ENCODE measurements at places on chromosomes 16 and 17. TPM values are rescaled to one million over a fixed set of nuclear protein-coding genes. Genes with fewer than 3 reads are reported as not detected.

DNA sequence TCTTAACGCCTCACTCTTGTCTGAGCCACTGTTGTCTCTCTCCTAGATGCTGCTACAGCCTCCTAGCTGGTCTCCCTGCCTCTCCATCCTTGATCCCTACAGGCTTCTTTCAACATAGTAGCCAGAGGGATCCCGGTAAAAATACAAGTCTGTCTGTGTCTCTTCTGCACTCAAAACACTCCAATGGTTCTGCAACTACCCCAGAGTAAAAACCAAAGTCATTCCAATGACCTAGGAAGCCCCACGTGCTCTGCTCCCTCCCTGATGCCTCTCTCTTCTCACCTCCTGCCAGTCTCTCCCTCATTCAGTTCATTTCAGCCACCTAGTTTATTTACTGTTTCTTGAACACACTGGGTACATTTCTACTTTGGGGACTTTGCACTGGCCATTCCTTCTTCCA, 135.2 kb downstream of the NPIPB5 start:
- DNase-seq: no peak
- no peak overlapping the region for H3K4me3 ChIP-seq
- no peak overlapping the region for H3K27ac ChIP-seq
- no peaks in the 10 kb centered on the region for H3K4me1 ChIP-seq

DNA sequence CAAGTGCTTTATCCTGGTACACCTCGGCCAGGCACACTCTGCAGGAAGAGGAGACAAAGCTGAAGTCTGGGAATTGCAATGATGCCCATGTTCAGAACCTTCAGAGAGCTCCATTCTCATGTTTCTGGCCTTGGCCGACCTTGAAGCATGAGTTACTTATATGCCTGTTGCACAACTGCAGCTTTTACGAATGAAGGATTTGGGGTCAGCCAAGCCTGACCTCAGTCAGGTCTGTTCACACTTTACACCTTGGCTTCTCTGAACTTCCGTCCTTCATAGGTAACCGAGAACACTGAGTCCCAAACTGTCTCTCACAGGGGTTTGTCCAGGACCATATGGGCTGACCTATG, 66.7 kb downstream of the GTF3C1 start:
- H3K4me1 ChIP-seq: no peaks in the 10 kb centered on the region
- DNase-seq: no peak
- H3K36me3 ChIP-seq: peaks cover 66% of the 10 kb centered on the region

Gene EPOP
- polyA plus RNA-seq: 1.3 TPM

Gene RRAD
- 10.9 TPM for polyA plus RNA-seq

DNA sequence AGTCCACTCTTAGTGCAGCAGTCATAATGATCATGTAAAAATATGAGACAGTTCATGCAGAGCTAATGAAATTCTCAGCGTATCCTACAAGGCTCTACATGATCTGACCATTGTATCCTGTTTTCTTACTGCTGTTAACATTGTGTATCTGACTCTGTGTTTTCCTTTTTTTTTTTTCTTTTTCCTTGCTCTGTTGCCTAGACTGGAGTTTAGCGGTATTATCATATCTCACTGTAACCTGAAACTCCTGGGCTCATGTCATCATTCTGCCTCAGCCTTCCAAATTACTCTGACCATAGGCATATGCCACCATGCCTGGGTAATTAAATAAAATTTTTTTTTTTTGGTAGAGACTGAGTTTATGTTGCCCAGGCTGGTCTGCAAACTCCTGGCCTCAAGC, 12.1 kb downstream of the DUS2 start:
- H3K27me3 ChIP-seq: no peaks in the 10 kb centered on the region
- H3K27ac ChIP-seq: no peak overlapping the region
- no peak overlapping the region for H3K4me3 ChIP-seq
- no peak for DNase-seq

DNA sequence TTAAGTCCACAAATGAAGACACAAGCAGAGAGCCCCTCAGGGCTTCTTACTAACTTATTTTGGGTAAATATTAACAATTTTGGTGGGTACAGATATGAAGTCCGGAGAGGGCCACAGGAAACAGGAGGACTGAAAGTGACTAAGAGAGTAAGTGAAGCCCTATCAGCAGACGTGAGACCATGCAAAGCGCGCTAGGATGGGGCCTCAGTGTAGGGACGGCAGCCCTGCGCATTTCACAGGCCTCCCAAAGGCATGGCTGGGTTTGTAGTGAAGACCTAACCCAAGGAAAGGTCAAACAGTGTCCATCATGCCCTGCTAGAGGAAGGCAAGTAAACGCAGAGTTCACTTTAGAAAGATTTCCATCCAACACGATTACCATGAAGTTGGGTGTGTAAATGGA, 60.0 kb upstream of the SREBF1 start:
- no peak for DNase-seq
- peaks cover 12% of the 10 kb centered on the region for H3K4me1 ChIP-seq
- H3K36me3 ChIP-seq: peaks cover 54% of the 10 kb centered on the region
- H3K4me3 ChIP-seq: no peak overlapping the region

DNA sequence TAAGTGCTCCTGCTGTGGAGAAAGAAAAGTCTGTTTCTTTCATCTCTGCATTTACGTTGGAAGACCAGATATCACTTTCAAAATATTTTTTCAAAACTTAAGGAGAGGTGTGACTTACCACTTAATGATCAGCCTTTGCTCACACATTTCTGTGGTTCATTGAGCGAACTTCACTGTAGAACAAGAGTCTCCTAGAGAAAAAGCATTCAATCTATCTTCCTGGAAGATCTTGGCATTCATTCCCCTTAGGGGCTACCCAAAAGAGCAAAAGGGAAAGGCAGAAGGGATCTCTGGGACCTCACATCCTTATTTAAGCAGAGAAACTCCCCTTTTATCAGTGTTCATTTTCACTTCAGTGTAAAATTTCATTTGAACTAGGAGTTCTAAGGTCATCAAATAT, 61.2 kb downstream of the HS3ST3A1 start:
- no peaks in the 10 kb centered on the region for H3K36me3 ChIP-seq
- H3K27ac ChIP-seq: no peak overlapping the region
- DNase-seq: no peak
- no peaks in the 10 kb centered on the region for H3K4me1 ChIP-seq
- no peak overlapping the region for H3K4me3 ChIP-seq
- H3K27me3 ChIP-seq: no peaks in the 10 kb centered on the region

Gene ZNF423
- not detected for polyA plus RNA-seq

- H3K4me1 ChIP-seq: no peaks in the 10 kb centered on the region
- no peaks in the 10 kb centered on the region for H3K27me3 ChIP-seq
- no peak overlapping the region for H3K27ac ChIP-seq
- DNase-seq: no peak
- H3K4me3 ChIP-seq: no peak overlapping the region
Observed at GRCh38 chr16:58155839-58156238, 26.7 kb upstream of the CFAP20 start.

- DNase-seq: no peak
- H3K27ac ChIP-seq: no peak overlapping the region
- H3K4me3 ChIP-seq: no peak overlapping the region
- peaks cover 10% of the 10 kb centered on the region for H3K27me3 ChIP-seq
- peaks cover 3% of the 10 kb centered on the region for H3K36me3 ChIP-seq
Observed at GRCh38 chr17:7700510-7700909, 4.5 kb upstream of the EFNB3 start.

DNA sequence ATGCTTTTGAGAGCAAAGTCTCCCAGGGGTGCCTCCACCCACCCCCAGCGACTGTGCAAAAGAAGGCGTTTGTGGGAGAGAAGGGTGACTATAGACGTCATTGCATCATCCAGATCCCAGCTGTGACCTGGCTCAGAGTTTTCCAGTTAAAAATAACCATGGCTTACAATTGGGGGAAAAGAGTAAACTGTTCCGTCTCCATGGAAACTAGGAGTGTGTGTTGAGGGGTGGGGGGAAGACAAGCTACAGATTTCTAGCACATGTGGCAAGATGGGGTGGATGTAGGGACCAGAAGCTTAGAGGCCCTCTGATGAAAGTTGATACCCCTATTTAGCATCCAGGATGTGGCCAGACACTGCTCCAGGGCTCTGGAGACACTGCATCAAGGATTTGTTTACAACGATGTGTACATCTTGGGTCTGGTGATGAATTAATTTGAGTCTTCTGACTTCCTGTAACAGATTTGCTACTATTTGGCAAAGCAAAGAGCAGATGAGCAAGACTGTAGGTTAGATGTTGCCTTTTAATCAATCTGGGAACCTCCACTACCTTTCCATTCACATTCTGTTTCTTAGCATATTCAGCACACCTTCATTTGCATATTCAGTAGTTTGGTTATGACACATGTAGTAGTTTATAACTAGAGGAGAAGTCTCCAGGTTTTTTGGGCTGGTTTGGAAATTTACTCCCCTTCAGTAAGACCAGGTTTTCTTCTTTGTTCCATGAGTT, 6.2 kb upstream of the DUSP14 start:
- no peak overlapping the region for H3K4me3 ChIP-seq
- peak; percentile 42 for DNase-seq
- H3K4me1 ChIP-seq: no peaks in the 10 kb centered on the region
- no peaks in the 10 kb centered on the region for H3K27me3 ChIP-seq
- H3K27ac ChIP-seq: no peak overlapping the region

Gene RPL23
- polyA plus RNA-seq: 2,524 TPM

Gene TMEM208
- 63.0 TPM for polyA plus RNA-seq

DNA sequence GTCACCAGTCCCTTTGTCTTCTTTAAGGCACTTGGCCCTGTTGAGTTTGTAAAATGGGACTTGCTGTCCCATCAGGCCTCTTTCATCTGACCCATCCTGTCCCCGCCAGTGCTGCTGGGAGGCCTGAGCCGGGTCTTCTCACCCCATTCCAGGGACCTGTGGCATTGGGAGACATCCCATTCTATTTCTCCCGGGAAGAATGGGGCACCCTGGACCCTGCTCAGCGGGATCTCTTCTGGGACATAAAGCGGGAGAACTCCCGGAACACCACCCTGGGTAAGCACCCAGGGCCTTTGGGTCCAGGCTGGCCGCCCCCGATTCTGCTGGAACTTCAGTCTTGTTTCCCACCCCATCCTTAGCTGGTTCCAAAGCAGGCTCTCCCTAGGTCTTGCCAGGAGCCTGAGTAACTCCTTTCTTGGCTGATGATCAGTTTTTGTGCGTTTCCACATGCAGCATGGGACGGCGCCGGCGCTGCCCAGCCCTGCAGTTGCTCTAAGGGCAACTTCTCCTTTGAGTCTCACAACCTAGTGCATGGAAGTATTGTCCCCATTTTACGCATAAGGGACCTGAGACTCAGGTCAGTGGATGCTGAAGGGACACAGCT, 4.1 kb downstream of the ZNF213 start:
- no peaks in the 10 kb centered on the region for H3K27me3 ChIP-seq
- no peak overlapping the region for H3K4me3 ChIP-seq
- H3K36me3 ChIP-seq: peaks cover 19% of the 10 kb centered on the region
- peaks cover 13% of the 10 kb centered on the region for H3K4me1 ChIP-seq
- no peak overlapping the region for H3K27ac ChIP-seq

Gene ACSM2A
- polyA plus RNA-seq: 0.07 TPM

DNA sequence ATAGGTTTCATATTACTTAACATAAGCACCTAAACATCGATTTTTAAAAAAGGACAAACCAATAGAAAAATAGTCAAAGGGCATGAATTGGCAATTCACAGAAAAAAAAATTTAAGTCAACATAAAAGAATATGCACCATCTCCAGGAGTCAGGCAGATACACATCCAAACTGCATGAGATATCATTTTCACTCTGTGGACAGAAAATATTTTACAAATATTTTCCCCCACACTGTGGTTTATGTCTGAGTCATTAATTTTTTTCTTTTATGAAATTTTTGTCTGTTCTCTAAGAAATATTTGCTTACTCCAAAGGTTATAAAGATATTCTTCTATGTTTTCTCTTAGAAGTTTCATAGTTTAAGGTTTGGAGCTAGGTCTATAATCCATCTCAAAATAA, 74.4 kb upstream of the DNAH17 start:
- peaks cover 2% of the 10 kb centered on the region for H3K27me3 ChIP-seq
- no peak overlapping the region for H3K27ac ChIP-seq
- no peak for DNase-seq
- H3K4me3 ChIP-seq: no peak overlapping the region

Data from small intestine (tissue), 16 donors.